T-cell (primary cell): ENCODE measurements at places on chromosomes 3 and 15. TPM values are rescaled to one million over a fixed set of nuclear protein-coding genes. Genes with fewer than 3 reads are reported as not detected.
A peak's percentile ranks its signal among the peaks of the same experiment; 100 is the strongest.

- no peak for DNase-seq
These were observed 601.0 kb downstream of the EDEM1 start for GRCh38 chr3:5788496-5788895.

Gene CACNA2D3
- not detected for total RNA-seq

Gene AHSG
- 1.8 TPM for total RNA-seq

DNA sequence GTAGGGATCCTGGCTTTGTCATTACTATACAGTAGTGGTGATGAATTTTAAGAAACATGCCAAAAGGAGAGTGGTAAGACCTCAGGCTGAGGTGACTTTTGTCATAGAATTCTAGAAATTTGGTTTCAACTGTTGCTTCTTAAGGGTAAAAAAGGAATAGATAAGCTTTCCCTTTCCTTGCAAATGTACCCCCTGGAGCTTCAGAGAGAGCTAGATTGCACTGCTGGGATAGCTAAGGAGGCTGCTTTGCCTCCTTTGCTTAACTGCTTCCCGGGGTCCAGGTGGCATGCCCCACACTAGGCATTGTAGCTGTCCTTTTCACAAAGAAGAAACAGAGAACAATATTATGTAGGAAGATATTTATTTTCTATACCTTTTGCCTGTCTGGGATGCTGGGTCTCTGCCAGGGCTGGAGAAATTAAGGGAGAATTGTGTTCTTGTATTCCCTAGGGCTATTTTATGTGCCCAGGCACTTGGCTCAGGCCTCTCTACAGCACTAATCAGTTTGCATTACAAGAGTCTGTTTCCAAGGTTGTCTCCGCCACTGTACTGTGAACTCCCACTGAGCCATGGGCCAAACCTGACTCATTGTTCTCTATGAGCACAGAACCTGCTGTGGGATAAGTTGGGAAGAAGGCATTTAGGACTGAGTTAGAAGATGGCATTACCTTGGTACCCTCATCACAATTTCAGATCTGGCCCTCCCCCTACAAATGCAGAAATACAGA lies 460.0 kb downstream of the PDCD6IP start:
- DNase-seq: no peak

GRCh38 chr3:139312959-139313358 lies 30.9 kb upstream of the MRPS22 start:
- no peak for DNase-seq

GRCh38 chr3:181711325-181712135 lies at the start of gene SOX2:
Gene SOX2, plus strand, starts transcription at chr3:181711925. Its CDS starts 436 bp downstream, at chr3:181712361.
- no peak for DNase-seq

DNA sequence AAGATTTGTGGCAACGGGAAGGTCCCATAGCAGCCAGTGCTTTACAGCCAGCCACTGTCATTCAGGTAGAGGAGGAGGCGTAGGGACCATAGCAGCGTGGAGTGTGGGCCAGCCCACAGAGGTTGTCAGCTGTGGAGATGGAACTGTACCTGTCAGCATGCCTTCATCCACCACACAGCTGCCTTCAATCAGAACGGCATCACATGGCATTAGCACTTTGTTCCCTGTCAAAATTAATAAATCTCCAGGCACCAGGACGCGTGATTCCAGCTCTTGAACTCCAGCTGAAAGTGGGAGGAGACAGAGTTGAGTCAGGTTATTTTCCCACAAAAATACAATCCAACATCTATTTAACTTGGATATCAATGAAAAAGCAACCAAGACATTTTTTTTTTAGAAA lies 84.0 kb downstream of the ATP13A4 start:
- no peak for DNase-seq

DNA sequence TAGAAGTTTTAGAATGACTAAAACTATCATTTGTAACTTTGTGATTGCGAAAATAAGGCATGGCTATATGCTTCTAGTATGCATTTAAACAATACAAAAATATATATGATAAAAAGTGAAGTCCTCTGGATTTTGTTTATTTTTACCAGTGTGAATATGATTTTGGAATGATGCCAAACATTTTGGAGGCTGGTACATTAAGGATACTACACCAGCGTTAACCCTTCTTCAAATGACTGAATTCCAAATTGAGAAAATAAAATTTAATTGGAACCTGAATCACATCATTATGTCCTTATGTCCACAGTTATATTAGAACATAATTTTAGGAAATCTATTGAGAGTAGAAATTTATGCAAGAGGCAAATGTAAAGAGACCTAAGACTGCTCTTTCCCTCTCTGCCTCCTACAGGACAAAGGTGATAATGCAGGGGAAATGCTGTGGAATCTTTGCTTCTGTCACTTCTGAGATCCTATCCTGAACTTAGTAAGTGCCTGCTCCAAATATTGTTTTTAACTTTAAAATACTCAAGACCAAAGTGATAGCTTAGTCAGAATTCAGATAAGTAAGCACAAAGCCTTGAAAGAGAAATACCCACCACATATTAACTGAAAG lies 121.1 kb upstream of the NANOGP8 start:
- DNase-seq: no peak

- no peak for DNase-seq
These were observed 53.2 kb upstream of the ADPGK start for GRCh38 chr15:72836676-72837330.

Gene NEK10
- 1.2 TPM for total RNA-seq

Gene ZNF619
- 11.4 TPM for total RNA-seq

DNA sequence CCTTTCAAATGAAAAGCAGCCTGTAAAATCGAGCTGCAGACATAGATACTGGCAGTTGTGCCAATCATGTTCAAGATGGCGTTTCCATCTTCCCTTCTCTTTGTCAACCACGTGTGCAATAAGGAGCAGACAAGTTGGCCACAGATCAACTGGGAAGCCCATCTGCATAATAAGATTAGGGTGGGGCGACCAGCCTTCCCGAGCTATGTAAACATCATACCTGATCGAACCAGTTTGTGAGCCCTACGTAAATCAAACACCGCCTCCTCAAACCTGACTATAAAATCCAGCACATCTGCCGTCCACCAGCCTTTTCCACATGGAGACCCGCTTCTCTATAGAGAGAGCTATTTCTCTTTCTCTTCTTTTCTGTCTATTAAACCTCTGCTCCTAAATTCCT lies 37.2 kb downstream of the TRIM42 start:
- DNase-seq: no peak

GRCh38 chr3:128879991-128880390 lies 571 bp downstream of the ACAD9 start:
- no peak for DNase-seq

Gene CAMK1
- total RNA-seq: 1.1 TPM

DNA sequence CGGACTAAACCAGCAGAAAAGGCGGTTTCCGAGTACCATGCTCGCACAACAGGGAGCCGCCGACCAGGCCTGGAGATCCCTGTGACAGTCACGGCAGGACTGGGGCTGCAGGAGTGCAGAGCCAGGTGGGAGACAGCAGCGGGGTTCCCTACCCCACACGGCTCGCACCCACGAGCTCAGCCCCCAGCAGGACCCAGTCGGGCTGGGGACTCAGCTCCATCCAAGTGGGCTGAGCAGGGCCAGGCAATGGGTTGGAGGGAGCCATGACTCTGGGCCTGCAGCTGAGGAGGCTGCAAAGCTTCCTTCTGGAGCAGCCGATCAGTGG lies 15.8 kb downstream of the XXYLT1 start:
- peak; percentile 4 for DNase-seq

GRCh38 chr15:64443747-64444621 lies 16.4 kb upstream of the ZNF609 start:
- DNase-seq: no peak

Gene GOLGA8G
- total RNA-seq: 0.03 TPM

DNA sequence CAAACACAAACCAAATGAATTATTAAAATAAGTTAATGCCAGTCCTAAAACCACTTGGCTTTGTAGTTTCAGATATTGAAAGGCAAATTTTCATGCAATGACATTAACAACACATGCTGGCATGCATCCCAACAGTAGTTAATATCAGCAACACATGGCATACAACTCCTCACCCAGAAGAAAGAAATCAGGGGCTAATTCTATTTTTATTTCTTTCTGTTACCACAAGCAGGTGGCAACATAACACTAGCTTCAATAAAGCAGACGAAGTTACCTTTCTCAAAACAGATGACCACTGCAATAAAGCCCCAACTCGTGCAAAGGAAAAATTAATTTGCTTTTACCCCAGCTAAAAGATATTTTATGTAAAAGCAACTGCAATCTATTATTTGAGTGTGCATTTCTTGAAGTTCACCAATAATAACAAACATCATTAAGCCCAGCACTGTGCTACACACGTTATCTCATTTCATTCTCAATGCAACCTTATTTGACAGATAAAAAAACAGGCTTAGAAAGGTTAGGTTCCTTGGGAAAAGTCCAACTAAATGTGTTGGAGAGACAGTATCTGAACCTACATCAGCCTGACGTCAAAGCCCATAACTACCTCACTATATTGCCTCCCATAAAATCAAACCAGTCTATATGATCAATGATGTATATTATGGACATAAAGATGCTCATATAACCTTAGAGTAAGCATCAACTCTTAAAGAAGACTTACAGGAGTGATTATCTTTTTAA lies 2.8 kb downstream of the TOP2B start:
- no peak for DNase-seq

DNA sequence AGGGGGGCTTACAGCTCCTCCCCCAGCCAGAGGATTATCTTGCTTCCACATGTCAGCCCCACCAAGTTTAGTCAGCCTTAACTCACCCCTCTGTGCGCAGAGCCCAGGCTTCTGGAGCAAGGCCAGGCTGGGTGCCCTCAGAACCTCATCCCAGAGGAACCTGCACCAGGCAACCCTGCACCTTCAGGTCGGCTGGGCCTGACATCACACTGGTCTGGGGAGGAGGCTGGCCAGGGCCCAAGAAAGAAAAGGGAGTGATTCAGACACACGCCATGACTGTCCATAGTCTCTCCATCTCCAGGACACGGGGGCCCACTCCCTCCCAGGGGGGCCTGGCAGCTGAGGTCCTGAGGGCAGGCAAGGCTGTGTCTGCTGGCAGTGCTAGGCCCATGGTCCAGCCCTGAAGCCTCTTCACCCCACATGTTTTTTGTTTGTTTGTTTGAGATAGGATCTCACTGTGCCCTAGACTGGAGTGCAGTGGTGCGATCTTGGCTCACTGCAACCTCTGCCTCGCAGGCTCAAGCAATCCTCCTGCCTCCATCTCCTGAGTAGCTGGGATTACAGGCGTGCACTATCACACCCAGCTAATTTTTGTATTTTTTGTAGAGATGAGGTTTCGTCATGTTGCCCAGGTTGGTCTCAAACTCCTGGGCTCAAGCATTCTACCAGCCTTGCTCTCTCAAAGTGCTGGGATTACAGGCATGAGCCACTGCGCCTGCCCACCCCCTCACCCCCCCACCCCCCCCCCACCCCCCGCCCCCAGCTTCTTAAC lies 11.1 kb downstream of the TNK2 start:
- no peak for DNase-seq

Gene FAM81A
- 0.37 TPM for total RNA-seq

DNA sequence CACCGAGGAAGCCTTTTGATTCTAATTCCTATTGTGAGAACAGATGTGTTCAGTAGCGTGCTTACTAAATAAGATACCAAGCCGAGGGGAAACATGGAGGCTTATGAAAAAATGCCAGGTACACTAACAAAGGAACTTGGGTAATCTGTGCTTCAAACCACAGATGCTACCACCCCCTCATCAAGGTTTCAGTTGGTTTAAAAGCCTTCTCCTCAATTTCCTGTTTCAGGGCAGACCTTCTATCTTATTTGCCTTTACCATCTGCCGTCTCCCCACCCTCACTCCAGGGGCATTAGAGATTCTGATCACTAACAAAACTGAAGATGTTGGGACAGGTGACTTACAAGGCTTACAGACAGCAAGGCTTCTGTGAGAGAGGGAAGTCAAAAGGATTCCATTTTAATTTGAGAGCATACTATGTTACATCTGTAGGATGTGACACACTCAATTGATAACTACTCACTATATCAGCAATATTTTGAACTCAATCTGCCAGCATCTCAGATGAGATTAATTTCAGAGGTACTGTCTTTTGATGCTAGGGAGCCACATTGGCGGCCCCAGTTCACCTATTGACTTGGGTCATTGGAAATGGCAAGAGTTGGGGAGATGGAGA lies 60.6 kb upstream of the PLCL2 start:
- peak; percentile 28 for DNase-seq

DNA sequence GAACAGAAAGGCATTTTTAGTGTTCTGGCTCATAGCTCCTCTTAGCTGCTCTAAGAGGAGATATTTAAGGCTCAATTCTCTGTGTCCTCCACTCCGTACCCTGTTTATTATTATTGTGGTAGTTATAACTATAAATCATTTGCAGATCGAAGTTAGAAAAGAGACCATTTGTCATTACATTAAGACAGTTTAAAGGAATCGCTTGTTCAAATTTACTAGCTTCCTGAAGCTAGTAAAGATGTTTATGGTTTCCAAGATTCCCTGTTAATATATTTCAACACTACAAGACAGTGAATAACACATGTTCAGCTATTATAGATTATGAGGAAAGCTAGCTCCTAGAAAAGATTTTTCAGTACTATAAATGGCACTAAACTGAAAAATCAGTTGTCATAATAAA lies 12.6 kb downstream of the ATXN7 start:
- DNase-seq: no peak

- no peak for DNase-seq
These were observed 4.4 kb upstream of the BAHD1 start for GRCh38 chr15:40436116-40436891.

- DNase-seq: no peak
These were observed 130.2 kb downstream of the IL1RAP start for GRCh38 chr3:190644035-190644434.

Gene MED12L
- total RNA-seq: 0.66 TPM

- no peak for DNase-seq
These were observed 19.8 kb upstream of the ACOX2 start for GRCh38 chr3:58556761-58557221.

Gene LOXL1
- 1.5 TPM for total RNA-seq

- no peak for DNase-seq
These were observed 71.9 kb downstream of the MGLL start for GRCh38 chr3:127750226-127751031.

Gene CELF6
- total RNA-seq: 1.9 TPM

Gene BCL6
- 31.1 TPM for total RNA-seq

Gene MCCC1
- 33.1 TPM for total RNA-seq

GRCh38 chr15:27656296-27656987 lies 442.7 kb downstream of the OCA2 start:
- no peak for DNase-seq

GRCh38 chr15:52067545-52067926 lies 45.0 kb downstream of the BCL2L10 start:
- no peak for DNase-seq

- no peak for DNase-seq
These were observed 236.6 kb upstream of the CTNNB1 start for GRCh38 chr3:40962721-40963120.
